NCI-H526 treated with DMSO at 0.1 percent for 48 hours (cell line): ENCODE measurements at places on chromosomes 4 and X.

DNA sequence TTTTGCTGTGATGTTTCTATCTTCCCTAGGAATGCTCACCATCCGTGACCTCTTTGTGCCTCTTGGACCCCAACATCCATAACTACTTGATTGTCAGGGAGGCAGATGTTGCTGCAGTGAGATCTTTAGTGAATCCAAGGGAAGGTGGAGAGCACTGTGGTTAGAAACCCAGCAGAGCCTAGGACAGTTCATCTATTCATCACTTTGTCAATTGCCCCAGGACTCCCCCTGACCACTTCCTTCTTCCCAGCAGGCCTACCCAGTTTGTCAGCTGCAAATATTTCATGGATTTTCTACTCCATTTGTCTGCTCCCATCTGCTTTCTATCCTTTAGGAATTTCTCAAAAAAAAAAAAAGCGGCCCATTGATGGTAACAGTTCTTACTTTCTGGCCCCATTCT is 942.8 kb downstream of the PCDH7 start:
- DNase-seq = no peak

DNA sequence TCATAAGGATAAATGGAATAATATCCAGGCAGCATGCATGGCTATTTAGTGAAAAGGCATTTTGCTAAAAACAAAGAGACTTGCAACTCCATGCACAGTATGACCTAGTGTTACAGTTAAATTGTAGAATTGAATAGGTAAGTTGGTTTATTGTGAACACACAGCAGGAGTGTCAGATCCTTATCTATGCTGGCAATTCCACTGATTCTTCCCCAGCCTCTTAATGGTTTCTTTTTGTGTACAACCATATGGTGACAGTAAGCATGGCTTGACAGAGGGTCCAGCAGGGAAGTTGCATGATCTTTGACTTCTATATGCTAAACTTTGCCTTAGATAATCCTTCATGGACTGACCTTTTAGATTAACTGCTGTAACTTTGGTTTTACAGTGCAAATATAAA is 936.6 kb upstream of the EPHA5 start:
- DNase-seq = no peak

DNA sequence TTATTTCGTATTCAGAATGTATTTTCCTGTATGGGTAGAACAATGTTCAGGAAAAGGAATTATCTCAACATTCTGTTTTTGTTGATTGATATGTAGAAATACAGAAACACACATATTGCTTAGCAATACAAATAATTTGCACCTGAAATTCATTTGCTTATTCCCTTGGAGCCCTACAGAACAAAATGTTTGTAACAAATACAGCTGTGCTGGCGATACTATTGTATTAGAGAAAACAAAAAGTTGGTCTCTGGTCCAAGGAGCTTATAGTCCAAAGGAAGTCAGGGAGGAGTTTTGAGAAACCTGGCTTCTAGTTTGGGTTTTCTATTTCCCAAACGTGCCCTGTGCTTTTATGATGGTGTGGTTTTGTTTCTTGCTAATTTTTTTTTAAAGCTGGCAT is 37.8 kb upstream of the CAPN6 start:
- no peak for DNase-seq

GRCh38 chr4:18397681-18398390 is 376.3 kb upstream of the LCORL start:
- no peak for DNase-seq

- DNase-seq = peak; percentile 21
Observed at GRCh38 chr4:31045724-31046318, 325.7 kb downstream of the PCDH7 start.
